ENCODE measurements at places on chromosomes 3 and 15.

DNA sequence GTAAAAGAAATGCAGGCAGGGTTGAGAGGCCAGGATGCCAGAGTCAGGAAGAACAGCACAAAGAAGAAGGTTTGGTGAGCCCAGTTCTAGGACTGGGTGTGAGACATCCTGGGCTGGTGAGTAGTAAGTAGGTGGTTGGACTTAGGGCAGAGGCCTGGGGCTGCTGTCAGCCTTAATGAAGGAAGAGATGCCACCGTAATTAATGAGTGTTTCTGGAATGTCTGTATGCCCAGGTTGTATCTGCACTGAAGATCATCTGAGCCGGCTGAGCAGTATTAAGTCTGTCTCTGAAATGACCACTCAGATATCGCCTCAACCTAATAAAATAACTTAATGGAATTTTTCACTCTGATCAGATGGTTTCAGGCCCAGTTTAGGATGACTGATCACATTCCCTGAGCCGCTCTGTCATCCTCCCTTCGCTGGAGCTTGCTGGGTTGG, 532.9 kb upstream of the IL12A start:
- DNase-seq: no peak

- DNase-seq: peak; percentile 38
Observed at GRCh38 chr3:57544181-57545125, at the start of gene DNAH12. Gene DNAH12, minus strand, starts transcription at chr3:57544344. Its CDS starts 1,474 bp downstream, at chr3:57542870.

- no peak for DNase-seq
Observed at GRCh38 chr3:134687642-134688041, 36.8 kb upstream of the KY start.

DNA sequence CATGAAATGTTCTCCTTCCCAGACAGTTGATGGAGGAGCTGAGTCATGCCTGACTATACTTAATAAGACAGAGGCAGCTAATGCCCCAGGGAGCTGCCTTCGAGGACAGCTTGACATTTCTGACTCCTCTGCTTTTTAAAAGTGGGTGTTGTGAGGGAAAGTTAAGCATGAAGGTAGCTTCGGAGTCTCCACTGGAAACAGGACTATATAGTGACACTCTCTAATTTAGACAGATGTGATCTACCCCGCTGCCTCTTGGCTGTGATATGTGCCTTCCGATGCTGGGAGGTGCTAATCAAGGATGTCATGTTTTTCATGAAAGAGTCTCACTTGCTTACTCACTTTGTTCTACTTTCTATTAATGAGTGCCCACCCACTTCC, 72.7 kb downstream of the IL1RAP start:
- DNase-seq: no peak

- no peak for DNase-seq
Observed at GRCh38 chr3:108071368-108071767, 19.5 kb downstream of the CD47 start.

Data from OCI-LY7 (cell line).